ENCODE measurements at places on chromosomes 1 and 21. TPM values are rescaled to one million over a fixed set of nuclear protein-coding genes. Genes with fewer than 3 reads are reported as not detected.
A peak's percentile ranks its signal among the peaks of the same experiment; 100 is the strongest.

The NFIA gene
- 74.2 TPM for total RNA-seq

The MAP3K21 gene
- 2.6 TPM for total RNA-seq

DNA sequence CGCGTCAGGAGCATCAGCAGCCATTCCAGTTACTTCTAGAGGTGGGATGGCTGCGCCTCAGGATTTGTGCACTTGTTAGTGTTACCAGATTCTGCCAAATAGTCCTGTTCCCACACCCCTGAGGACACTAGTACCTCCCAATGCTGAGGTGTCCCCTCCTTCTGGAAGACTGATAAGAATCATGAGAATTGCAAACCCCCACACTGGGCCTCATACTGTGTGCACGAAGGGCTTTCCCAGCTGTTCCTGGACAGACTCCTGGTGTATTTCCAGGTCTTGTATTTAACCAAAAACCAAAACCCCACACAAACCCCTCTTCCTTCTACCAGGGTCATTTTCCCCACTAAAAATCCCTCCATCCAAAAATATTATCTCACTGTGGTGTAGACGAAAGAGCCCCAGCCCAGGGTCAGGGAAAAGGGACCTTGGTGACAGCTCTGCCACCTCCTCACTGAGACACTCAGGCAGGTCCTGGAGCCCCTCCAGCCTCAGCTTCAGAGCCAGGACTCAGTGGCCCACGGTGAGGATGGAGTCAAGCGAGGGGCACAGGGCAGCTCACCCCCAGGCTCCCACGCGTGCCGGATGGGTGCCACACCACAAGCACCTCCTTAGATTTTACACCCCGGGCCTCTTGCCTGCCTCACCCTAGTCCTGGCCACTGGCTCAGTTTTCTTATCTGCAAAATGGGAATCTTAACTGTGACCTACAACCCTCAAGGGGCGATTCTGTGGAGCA, 131.4 kb upstream of the RUNX3 start:
- H3K4me1 ChIP-seq = peaks cover 4% of the 10 kb centered on the region
- no peak for DNase-seq
- no peaks in the 10 kb centered on the region for H3K27me3 ChIP-seq
- H3K36me3 ChIP-seq = no peaks in the 10 kb centered on the region
- H3K27ac ChIP-seq = no peak overlapping the region

- DNase-seq = no peak
- peak overlapping the region; percentile 97 for H3K27ac ChIP-seq
- no peaks in the 10 kb centered on the region for H3K36me3 ChIP-seq
- no peaks in the 10 kb centered on the region for H3K27me3 ChIP-seq
- H3K4me3 ChIP-seq = peak overlapping the region; percentile 88
Observed at GRCh38 chr1:44673675-44674112, 587 bp downstream of the TMEM53 start.

DNA sequence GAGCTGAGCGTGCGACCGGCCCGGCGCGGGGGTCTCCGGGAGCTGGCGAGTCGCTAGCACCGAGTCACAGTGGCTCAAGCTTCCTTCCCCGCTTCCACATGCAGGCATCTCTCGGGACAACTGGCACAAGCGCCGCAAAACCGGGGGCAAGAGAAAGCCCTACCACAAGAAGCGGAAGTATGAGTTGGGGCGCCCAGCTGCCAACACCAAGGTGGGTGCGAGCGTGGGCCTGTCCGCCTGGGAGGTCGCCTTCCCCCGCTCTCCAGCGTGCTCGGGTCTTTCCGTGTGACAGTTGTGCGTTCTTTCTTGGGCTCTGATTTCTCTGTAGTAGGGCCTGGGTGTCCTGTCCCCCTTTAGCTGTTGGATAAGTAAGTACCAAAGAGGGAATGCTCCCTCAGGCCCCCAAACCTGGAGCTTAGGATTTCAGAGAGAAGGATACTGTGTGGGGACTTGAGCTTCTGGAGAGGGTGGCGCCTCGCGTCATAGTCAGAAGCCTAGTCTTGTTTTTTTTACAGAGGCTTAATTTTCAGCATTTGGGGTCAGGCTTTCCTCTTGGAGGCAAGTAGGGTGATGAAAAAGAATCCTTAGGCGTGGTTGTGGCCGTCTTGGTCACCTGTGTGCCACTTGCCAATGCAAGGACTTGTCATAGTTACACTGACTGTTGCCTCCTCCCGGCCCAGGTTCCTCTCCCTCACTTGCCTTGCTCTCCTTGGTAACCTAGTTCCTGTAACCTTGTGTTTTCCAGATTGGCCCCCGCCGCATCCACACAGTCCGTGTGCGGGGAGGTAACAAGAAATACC, 790 bp downstream of the RPS8 start:
- H3K4me1 ChIP-seq = no peaks in the 10 kb centered on the region
- H3K27me3 ChIP-seq = no peaks in the 10 kb centered on the region

Data from uterus (tissue), 4 donors.